ENCODE measurements at places on chromosomes 5 and 9. TPM values are rescaled to one million over a fixed set of nuclear protein-coding genes. Genes with fewer than 3 reads are reported as not detected.

TAF11L12 gene
- total RNA-seq, result not detected

IZUMO3 gene
- not detected for total RNA-seq

DNA sequence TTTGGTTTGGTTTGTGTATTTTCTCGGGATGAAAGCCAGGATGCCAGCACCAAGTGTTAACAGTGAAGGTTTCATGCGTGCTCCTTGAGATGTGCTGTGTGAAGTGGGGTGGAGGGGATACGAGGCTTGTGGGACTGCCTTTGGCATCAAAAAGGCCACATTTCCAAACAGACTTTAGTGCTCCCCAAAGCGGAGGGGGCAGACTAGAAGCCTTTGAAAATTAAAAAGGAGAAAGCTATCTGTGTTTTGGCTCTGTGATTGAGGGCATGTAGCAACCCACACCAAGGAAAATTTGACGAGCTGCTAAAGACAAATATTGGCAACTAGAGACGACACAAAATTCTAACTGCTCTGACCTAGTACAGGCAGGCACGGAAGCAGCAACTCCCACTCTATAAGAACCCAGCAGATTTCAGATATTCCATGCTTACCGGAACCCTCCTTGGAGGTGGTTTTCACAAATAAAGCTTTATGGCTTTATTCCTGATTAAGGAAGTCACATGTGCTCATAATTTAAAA is 154.5 kb downstream of the ARSB start:
- no peak for DNase-seq

DNA sequence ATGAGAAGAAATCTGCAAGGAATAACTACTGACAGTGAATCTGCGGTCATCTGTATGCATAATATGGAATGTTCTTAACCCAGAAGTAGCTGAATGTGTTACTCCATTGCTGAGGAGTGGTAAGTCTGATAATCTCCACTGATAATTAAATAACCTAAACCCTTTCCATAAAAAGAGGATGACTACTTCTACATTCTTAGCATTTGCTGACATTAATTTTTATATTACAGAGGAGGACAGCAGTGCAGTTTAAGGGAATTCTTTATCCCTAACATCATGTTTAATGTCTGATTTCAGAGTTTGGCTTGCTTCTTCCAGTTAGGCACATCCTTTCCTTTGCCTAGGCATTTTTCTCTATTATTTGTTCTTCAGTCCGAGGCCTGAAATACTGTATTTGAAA is 52.2 kb downstream of the CDC42SE2 start:
- DNase-seq, result no peak

GRCh38 chr5:140551872-140552271 is 4.4 kb downstream of the EIF4EBP3 start:
- no peak for DNase-seq

TIMD4 gene
- 19.4 TPM for total RNA-seq

IQGAP2 gene
- total RNA-seq, result 66.7 TPM

DNA sequence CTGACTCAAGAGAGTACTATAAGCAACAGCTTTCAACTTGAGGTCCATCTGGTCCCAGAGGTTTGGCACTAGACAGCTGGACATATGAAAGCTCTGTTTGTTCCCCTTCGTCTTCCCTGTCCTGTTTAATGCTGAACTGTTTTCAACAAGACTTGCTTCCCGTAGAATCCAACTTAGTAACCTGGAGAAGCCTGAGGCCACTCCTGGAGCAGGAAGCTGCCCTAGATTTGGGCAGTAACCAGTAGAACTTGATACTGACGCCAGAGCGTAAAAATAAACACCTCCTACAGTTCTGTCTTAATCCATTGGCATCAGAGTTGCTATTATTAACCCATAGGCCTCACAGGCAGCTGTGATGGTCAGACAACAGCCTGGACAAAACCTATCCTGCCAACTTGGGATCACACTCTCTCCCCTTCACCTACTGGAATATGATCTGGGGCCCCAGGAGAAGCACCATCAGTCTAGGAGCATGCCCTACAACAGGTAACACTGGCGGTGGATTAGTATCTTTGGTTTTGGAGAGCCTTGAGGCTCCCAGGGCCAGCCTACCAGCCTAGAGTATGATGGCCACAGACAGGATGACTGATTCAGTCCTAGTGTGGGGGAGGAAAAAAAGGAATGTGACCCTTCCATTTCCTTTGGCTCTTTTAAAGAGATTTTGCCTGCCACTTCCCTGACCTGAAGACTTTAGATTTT is 29.2 kb downstream of the RUSC2 start:
- DNase-seq, result no peak

IL4 gene
- total RNA-seq, result not detected

KCNV2 gene
- not detected for total RNA-seq

GRCh38 chr5:132751444-132751843 is 4.2 kb downstream of the CCNI2 start:
- no peak for DNase-seq

DNA sequence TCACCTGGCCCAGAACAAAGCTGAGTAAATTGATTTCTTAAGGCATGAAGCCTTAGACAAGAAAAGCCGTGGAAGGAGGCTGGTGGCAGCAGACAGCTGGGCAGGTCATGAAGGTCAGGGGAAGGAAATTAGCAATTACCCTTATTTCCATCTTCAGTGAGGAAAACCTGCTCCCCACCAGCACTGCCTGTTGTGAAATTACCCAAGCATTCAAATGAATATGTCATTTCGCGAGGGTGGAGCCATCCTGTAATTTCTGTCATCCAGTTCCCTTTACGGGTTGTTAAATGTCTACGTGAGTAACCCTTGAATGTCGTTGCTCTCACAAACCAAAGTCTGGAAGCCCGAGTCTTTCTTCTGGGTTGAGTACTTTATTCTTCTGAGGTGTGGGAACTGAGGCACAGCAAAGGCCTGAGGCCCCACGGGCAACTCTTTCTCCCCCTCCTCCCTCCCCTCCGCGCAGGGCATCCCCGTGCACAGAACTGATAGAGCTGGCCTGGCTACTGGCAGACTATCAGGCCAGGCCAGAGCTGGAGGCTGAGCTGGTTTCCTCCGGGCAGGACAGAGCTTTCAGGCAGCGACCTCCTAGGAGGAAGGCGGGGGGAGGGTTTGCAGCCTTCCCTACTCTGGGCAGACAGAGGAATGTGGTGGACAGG is 22.0 kb upstream of the AK3 start:
- DNase-seq, result no peak

- DNase-seq, result no peak
Observed at GRCh38 chr5:58456026-58456425, 3.9 kb downstream of the PLK2 start.

DNA sequence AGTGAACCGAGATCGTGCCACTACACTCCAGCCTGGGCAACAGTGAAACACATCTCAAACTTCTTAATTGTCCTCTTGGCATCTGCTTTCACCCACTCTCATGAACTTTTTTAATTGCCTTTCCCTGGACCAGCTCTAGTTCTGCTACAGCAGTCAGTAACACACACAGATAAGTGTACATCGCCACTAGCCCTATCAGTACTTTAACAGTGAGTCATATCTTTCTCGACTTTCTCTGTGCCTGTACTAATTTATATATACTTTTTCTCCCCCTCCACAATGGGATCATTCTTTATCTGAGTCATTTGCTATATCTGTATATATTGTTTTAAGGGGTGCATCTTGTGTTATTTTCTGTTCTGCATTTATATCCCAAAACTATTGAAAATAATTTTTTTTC is 6.7 kb downstream of the CDC37L1 start:
- DNase-seq, result no peak

GRCh38 chr9:120891884-120892747 is 15.1 kb upstream of the PHF19 start:
- peak; percentile 62 for DNase-seq

DNA sequence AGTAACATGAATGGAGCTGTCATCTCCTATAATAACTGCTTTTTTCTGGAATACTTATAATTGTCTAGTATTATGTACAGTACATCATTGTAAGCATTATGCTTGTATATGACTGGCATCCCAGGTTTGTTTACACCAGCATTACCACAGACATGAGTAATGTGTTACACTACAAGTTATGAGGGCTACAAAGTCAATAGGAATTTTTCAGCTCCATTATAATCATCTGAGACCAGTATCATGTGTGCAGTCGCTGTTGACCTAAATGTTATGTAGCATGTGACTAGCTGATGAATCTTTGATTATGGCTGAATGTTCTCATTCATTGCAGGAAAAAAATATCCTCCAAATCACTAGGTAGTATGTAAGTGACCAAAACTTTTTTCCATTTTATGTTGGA is 2.2 kb downstream of the ZCCHC9 start:
- no peak for DNase-seq

GRCh38 chr9:132023419-132024180 is 56.1 kb downstream of the MED27 start:
- no peak for DNase-seq

GRCh38 chr5:67971971-67972821 is 243.4 kb upstream of the PIK3R1 start:
- DNase-seq, result no peak

- no peak for DNase-seq
Observed at GRCh38 chr5:129135633-129136032, 41.1 kb downstream of the ISOC1 start.

DNA sequence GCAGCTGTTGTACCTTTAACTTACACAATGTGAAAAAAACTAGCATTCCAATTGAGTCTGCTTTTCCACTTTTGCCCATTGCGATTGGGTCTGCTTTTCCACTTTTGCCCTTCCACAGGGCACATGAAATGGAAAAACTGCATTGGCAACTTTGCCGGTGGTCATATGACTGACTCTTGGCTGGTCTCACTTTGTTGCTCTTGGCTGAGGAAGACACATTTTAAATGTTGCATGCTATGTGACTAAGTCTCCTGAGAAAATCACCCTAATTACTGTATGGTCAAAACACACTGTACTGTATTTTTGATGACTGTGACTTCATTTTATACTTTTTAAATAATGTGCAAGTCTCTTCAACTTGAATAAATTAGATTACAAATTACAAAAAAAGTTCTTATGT is 1.6 kb upstream of the OXCT1 start:
- DNase-seq, result no peak

MAP3K1 gene
- 35.6 TPM for total RNA-seq

SLC36A2 gene
- not detected for total RNA-seq

IFNA13 gene
- total RNA-seq, result not detected

DNA sequence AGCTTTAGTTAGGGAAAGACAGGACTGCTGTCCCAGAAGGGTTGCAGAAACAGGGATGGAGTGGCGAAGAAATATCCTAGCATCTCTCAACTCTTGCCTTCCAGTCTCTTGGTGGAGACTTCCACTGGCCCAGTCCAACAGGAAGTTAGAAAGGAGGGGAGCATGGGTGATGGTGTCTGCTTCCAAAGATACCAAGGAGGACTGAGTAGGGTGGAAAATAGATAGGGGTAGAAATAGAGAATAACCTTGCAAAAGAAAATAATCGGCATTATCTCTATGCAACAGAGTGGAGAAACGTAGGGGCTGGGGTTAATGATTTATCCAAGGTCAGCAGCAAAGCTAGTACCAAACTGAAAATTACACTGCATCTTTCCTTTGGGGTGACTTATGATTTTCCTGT is 242.3 kb downstream of the PSAT1 start:
- no peak for DNase-seq

- DNase-seq, result no peak
Observed at GRCh38 chr9:80957801-80958200, 731.5 kb downstream of the TLE1 start.

CYLC2 gene
- not detected for total RNA-seq

- DNase-seq, result no peak
Observed at GRCh38 chr9:132806306-132806705, 71.8 kb downstream of the AK8 start.

- no peak for DNase-seq
Observed at GRCh38 chr5:108141676-108142075, 240.2 kb downstream of the FBXL17 start.

SLC30A5 gene
- 48.1 TPM for total RNA-seq

DNA sequence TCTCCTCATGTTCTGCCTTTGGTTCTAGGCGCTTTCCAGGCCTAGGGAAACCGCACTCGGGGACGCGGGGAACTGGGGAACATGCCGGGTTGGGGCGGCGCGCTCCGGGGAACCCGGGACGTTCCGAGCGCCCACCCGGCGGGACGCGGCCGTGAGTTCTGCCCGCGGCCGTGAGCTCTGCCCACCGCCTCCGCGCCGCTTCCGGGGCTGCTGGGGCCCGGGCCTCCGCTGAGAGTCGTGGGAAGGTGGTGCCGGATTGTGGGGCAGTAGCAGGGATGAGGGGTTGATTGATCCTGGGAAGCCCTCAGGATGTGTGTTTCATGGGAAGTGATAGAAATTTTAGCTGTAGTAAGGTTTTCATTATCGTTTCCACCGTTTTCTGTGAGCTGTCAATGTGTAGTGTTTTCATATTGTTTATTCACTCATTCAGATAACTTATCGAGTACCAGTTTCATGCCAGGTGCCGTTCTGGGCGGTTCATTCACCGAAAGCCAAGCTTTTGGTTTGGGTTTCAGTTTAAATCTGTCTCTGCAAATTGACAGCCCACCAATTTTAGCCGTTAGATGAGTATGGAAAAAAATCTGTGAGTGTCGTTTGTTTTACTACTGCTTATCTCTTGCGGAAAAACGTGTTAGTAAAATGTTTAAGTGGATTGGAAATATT is 657 bp downstream of the MTRR start:
- no peak for DNase-seq

GRCh38 chr5:52709167-52709925 is 78.4 kb upstream of the ITGA1 start:
- no peak for DNase-seq

TMEM252 gene
- total RNA-seq, result not detected
